Activated effector memory CD4-positive, alpha-beta T cell treated with Interleukin-2 at 50 U/mL for 16 hours (primary cell): ENCODE measurements at places on chromosomes 11 and 22.
A peak's percentile ranks its signal among the peaks of the same experiment; 100 is the strongest.

GRCh38 chr22:17589810-17590375 is 26.6 kb downstream of the SLC25A18 start:
- DNase-seq = no peak

GRCh38 chr11:16404781-16405285 is 48.5 kb upstream of the SOX6 start:
- no peak for DNase-seq

DNA sequence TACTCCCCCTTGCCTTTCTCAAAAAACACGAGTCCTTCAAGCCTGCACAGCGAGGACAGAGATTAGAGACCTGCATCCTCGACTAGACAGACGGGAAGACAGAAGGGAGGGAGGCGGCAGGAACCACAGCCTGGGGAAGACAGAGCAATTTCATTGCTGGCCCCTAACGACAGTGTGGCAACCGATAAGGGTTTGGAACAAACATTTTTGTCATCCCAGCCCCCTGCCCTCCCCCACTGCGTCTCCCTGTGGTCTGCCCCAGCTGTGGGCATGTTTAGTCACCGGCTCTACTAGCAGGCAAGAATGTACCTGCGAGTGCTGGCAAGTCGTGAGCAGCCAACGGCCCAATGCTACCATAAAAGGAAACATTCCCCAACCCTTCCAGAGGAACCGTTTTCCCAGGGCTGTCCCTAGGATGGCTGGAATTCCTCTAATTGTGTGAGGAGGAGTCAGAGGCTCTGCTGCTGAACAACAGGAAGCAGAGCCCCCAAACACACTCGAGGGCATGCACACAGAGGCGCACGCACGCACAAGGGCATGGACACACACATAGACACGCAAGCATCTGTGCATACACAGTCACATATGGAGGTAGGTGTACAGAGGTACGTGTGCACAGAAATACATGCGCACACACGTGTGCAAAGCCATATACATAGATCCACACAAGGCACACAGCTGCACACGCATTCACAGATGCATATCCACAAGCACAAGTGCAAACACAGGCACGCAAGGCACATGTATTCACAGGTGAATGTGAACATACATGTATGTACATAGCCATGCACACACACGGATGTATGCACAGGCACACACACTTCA is 58.3 kb downstream of the MYH9 start:
- peak; percentile 66 for DNase-seq

DNA sequence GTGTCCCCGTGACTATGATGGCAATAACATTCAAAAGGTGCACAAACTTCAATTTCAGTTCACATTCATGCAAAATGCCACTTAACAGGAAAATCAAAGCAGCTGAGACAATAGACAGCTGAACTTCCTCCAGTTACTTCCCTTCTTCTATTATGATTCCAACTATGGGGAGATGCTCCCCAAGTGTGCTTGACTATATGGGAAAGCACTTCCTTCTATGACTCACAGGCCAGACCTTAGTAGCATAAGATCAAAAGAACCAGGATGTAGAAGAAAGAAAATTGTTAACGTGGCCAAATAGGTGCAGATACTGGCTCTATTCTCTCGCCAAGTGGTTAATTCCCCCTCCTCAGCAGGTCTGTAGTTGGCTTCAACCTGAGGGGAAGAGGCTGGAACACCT is 7.8 kb upstream of the FAT3 start:
- DNase-seq = no peak

DNA sequence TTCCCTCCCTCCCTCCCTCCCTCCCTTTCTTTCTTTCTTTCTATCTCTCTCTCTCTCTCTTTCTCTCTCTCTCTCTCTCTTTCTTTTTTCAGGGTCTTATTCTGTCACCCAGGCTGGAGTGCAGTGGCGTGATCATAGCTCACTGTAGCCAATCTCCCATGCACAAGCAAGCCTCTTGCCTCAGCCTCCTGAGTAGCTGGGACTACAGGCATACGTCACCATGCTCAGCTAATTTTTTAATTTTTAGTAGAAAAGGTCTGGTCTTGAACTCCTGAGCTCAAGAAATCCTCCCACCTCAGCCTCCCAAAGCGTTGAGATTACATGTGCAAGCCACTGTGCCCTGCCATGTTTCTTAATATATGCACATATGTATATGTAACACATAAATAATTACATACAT is 19.0 kb downstream of the TSKU start:
- no peak for DNase-seq

GRCh38 chr11:28393348-28393747 is 285.2 kb downstream of the METTL15 start:
- DNase-seq = no peak

DNA sequence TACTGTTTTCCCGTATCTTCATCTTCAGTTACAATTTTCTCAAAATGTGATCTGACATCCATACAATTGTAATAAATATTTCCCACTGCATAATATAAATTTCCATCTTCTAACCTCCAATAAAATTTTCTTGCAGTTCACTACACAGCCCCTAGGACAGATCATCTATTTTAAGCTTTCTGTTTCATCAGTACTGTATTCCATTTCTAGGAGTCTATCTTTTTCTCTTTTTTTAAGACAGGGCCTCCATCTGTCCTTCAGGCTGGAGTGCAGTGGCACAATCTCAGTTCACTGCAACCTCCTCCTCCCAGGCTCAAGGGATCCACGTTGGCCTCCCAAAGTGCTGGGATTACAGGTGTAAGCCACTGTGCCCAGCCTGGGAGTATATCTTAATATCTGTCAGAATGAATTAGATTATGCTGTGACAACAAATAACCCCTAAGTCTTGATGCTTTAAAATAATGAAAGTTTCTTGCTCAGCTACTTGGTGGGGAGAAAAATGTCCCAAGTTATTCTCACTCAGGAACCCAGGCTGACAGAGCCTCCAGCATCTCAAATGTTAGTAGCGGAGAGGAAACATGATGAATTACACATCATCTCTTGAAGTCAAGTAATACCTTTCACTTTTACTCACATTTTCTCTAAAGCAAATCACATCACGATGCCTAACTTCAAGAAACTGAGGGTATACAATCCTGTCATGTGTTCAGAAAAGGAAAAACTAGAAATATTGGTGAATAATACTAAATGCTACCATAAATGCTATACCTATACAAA is 92.2 kb downstream of the BUD13 start:
- DNase-seq = no peak

DNA sequence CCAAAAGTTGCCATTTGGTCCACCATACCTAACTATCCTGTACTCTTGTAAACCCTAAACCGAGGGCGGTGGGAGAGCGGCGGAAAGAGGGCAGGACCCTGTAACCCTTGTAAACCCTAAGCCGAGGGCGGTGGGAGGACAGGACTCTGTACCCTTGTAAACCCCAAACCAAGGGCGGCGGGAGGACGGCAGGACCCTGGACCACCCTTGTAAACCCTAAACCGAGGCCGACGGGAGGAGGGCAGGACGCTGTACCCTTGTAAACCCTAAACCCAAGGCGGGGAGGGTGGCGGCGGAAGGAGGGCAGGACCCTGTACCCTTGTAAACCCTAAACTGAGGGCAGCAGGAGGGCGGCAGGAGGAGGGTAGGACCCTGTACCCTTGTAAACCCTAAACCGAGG is 12.5 kb upstream of the OR52I2 start:
- no peak for DNase-seq

DNA sequence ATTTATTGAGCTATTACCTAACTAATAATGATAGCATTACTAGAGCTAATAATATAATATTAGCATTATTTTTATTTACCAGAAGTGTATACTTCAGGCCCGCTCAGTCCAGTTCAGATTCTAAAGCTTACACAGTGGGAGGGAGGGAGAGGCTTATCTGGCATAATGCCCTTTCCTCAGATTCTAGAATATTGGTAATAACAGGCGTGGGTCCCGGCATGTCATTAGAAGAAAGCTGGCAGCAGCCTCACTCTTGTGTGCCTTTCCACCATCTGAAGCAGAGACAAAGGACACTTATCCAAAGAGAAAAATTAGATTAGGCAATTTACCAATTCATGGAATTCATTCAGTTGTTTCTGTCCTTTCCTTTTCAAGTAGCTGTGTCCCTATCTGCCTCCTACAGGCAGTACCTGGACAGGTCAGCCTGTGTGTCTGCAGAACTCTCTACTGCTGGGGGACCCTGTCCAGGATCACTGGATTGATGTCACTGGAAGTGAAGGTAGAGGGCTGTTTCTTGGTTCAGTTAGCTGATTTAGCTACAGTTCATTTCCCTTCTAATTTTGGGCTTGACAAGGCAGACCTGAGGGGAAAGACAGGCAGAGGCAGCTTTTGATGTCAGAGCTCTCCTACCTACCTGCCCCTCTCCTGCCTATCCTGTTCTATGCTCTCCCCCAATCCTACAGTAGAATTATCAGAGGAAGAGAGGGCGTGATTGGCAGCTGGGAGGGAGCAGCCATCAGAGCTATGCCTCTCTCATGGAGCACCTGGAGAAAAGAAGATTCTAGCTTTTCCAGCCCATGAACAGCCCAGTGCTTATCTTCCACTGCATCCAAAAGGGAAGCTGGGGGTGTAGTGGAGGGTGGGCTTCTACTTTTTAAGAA is 20.3 kb upstream of the CCDC90B start:
- no peak for DNase-seq

DNA sequence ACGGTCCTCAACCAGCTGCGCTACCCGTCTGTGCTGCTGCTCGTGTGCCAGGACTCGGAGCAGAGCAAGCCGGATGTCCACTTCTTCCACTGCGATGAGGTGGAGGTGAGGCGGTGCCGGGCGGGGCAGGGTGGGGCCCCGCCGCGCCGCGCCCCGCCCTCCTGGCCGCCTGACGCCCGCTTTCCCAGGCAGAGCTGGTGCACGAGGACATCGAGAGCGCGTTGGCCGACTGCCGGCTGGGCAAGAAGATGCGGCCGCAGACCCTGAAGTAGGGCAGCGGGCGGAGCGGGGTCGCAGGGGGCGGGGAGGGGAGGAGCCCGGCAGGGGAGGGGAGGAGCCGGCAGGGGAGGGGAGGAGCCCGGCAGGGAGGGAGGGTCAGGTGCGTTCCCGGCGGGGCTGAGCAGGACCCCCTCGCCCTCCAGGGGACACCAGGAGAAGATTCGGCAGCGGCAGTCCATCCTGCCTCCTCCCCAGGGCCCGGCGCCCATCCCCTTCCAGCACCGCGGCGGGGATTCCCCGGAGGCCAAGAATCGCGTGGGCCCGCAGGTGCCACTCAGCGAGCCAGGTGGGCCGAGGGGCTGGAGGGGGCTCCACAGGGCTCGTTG is 14.7 kb downstream of the EPS8L2 start:
- DNase-seq = no peak

DNA sequence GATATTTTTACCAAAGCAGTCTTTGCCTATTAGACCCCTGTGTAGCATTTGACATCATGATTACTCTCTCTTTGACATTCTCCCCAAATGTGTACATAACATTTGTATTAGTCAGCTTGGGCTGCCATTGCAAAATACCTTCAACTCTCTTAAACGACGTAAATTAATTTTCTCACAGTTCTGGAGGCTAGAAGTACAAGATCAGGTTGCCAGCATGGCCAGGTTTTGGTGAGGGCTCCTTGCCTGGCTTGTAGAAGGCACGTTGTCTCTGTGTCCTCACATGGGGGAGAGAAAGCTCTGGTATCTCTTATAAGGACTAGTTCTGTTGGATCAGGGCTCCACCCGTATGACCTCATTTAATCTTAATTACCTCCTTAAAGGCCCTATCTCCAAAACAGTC is 12.3 kb upstream of the DLAT start:
- no peak for DNase-seq

- no peak for DNase-seq
Observed at GRCh38 chr11:109586789-109587188, 164.8 kb downstream of the C11orf87 start.

GRCh38 chr11:115267871-115268270 is 236.3 kb downstream of the CADM1 start:
- DNase-seq = no peak

GRCh38 chr11:31973172-31973571 is 117.7 kb upstream of the RCN1 start:
- DNase-seq = no peak

- no peak for DNase-seq
Observed at GRCh38 chr11:113876074-113876797, 864 bp upstream of the USP28 start.

GRCh38 chr11:17898071-17898470 is 114.8 kb downstream of the SERGEF start:
- DNase-seq = no peak

DNA sequence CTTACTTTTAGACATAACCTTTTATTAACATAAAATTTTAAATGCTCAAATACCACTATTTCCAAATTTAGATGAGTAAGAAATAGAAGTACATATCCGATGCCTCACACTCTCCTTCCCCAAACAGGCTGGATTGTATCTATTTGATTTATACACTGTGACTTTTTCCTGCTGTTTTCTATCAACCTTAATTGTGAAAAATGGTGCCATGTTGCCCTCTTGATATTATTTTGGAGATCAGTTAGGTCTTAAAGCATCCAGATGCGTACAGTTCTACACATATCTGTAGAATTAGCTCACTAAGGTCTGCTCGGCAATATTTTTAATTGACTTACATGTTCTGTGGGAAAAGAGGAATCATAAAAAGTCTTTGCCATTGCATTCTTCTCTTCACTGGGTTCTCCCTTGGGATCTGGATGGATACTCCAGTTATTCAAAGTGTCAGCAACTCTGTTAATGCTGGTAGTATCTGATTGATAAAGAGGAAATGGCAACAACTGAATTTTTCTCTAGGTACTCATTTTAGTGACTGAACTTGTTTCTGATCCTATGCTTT is 27.2 kb downstream of the EIF3M start:
- DNase-seq = no peak

GRCh38 chr22:35752006-35752862 is 34.6 kb downstream of the APOL5 start:
- no peak for DNase-seq

DNA sequence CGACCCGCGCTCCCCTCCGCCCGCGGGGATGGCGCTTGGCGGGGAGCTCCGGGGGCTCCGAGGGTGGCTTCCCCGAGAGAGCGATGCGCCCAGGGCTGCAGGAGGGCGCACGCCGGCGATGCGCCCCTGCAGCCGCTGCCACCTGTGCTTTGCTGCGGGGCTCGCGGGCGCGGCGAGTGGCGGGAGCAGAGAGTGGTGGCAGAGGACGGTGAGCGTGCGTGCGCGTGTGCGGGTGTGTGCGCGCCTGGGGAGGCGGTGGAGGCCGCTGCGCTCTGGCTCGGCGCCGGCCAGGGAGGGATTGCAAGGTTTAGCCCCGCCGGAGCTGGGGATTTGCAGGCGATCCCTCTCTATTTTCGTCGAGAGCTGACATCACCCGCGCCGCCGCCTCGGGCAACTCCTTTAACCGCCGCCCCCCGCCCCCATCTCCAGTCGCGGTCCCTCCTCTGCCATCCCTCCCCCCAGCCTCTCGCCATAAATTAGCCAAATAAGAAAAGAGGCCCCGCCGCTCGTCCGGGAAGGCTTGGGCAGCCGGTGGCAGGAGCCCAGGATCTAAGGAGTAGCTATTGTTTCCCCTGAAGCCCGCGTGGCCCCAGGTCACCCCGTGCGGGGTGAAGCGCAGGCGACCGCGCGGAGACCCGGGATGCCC is at the start of gene SLC1A2:
SLC1A2 (minus strand) TSS at position 375 of the 646 bp plus-strand sequence. CDS start 592 bp downstream, outside the sequence.
- DNase-seq = no peak
